ENCODE measurements at places on chromosomes 1 and 21.

GRCh38 chr1:162070094-162070748 is 730 bp downstream of the NOS1AP start:
- peak; percentile 1 for DNase-seq

GRCh38 chr1:88237058-88237457 is 447.0 kb upstream of the PKN2 start:
- DNase-seq, result no peak

- no peak for DNase-seq
Measured at GRCh38 chr1:33039840-33040239, 3.2 kb upstream of the AK2 start.

DNA sequence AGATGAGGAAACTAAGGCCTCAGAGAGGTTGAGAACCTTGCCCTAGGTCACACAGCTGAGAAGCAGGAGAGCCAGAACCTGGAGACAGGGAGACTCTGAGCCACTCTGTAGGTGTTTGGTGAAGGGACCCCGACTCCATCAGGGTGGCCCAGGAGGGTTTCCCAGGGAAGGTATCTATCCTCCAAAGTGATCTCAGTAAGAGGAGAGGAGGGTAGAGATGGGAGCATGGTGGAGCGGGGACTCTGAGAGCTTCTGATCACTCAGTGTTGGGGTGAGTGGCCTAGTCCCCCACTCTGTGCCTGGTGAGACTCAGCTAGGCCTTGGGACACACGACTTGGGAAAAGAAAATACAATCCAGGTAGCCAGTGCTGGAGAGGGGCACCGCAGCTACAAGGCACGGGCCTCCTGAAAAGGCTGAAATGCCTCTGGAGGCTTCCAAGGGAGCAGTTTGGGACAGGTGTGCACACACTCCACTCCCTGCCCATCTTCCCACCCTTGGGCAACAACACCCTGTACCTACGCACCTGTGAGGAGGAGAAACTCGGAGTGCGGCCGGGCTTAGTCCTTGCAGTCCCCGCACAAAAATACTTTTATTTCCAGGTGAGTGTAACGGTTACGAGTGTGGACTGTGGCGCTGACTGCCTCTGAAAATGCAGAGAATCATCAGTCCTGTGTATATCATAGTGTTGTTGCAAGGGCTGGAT is 80.8 kb downstream of the CAMK2N1 start:
- no peak for DNase-seq

DNA sequence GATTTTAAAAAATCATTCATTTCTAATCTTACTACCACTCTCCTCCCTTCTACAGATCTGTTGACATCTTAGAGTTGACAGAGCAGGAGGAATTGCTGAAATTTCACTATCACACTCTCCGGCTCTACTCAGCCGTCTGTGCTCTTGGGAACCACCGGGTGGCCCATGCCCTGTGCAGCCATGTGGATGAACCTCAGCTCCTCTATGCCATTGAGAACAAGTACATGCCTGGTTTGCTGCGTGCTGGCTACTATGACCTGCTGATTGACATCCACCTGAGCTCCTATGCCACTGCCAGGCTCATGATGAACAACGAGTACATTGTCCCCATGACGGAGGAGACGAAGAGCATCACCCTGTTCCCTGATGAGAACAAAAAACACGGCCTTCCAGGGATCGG is 276.7 kb downstream of the ZP4 start:
- DNase-seq, result no peak

DNA sequence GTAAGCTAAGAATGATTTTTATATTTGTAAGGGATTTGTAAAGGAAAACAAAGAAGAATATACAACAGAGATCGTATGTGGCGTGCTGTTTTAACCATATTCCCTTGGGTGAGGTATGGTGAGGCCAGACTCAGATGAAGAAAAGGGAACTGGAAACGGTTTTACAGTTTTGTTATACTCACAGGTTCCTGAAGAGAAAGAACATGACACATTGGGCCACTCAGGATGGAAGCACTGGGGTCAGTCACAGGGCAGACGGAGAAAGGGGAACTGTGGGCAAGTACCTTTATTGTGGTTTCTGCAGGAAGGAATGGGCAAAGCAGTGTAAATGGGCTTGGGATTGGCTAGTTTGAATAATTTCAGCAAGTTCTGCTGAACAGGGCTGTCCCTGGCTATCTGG is 177.4 kb downstream of the LBR start:
- no peak for DNase-seq

DNA sequence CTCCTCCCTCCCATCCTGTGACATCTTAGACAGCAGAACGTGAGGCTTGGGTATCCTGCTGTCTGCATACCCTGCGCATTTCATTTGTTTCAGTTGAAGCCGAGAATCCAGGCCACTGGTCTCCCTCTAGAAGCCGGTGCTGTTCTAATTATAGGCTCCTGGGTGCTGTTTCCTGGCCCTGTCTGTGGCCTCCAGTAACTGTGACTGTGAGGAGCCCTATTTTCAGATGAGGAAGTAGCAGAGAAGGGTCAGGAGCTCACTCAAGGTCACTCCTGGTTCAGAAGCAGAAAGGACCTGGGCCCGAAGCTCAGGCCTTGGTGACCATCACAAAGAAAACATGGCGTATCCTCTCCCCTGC is 24.0 kb downstream of the COQ8A start:
- DNase-seq, result no peak

GRCh38 chr21:41894922-41895557 is 15.9 kb upstream of the PRDM15 start:
- DNase-seq, result no peak

DNA sequence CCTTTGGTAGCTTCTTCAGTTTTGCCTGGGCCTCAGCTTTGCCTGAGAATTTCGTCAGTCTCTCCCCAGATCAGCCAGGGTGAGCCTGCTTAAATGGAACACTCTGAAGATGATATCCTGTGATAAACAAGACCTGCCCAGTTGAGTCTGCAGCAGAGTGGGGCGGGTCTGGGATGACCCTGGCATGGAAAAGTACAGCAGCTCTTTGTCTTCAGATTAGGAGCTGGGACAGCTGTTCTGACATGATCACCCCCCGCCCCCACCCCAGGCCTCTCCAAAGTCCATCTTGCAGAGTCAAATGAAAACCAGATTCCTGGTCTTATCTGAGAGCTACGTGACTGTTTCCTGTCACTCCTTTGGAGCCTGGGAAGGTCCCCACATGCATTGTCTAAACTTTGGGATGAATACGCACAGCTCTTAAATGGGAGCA is 2.2 kb upstream of the TMEM51 start:
- DNase-seq, result no peak

- peak; percentile 70 for DNase-seq
Measured at GRCh38 chr1:229253151-229253974, 17.5 kb upstream of the RAB4A start.

DNA sequence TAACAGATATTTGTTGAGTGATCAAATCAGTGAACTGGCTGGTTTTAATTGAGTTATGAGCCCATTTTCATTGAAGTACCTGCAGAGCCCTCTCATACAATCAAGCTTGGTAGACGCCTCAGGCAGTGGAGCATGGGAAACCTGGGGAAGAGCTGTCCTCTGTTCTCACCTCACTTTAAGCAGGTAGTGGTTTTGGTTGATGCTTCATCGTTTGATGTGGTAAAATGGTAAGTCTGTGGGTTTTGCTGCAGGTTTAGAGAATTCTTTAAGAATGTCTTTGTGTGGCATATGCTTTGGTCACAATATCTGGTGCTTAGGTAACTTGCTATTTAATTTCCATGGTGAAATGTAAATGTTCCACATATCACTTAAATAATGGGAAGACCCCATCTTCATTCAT is 10.0 kb downstream of the LAMC1 start:
- DNase-seq, result peak; percentile 28

DNA sequence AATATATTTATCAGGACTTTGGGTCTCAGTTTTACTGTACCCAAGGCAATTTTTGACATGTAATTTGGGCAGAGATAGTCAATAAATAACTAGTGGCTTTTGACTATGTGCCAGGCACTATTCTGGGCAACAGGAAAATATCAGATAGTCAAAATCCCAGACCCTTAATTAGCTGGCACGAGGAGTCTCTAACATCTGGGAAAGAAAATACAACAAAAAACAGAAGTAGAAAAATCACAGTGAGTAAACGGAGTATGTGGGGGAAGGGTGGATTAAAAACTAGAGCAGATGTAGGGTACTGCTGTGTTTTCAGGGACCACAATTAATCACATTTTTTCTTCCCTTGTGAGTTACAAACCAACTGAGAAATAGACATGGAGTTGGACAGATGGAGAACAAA is 217.8 kb downstream of the NCAM2 start:
- no peak for DNase-seq

DNA sequence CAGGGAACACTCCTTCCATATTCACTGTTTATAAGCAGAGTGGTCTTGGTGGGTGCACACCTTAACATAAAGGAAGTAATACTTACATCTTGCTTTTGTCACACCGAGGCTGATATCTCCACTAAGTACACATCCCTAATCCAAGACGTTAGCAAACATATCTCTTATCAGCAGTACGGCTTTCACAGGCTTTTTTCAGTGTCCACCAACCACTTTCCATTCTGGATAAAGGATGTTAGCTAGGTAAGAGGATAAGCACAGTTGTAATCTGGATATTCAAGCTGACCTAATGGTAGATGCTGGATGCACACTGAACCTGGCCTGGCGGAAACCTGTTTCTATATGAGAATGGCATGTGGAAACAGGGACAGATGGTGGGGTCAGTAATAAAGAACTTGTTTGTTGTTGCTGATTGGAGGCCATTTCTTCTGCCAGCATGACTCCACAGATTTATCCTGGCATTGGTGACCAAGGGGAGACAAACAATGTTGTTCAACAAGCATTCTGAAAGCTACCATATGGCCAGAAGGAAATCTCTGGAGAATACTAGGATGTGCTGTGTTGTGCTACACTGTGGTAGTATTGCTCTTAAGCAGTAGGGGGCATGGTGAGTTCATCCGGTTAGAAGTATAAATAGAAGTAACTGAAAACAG is 416.4 kb downstream of the PTBP2 start:
- no peak for DNase-seq

DNA sequence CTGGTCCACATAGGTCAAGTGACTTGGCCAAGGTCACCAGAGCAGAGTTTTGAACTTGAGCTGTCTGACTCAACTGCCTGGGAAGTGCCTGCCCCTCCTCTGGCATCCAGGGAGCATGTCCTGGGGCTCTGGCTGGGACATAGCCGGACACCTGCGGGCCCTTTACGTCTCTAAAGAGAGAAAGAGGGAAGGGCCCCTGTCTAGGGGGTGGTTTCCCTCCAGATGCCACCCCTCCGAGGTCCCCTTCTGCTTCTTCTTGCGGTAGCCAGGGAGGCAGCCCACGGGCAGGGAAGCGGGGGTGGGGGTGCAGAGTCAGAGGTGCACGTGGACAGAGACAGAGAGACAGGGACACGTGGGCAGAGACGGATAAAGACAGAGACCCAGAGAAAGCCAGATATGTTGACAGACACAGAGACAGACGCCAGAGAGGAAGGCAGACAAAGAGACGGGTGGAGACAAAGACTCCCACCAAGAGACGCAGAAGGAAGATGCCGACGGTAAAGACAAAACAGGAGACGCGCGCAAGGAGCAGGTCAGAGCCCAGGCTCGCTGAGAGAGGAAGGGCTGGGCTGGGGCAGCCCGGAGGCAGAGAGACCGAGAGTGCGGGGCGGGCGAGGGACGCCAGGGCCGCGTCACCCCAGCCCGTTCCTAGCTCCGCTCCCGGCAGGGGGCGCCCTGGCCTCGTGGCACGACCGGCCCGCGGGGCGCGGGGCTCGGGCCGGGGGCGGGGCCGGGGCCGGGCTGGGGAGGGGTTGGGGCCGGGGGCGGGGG is 458 bp upstream of the ALPL start:
- peak; percentile 26 for DNase-seq

- DNase-seq, result no peak
Measured at GRCh38 chr1:231232870-231233734, 7.9 kb upstream of the GNPAT start.

GRCh38 chr1:81142099-81142826 is 658.5 kb upstream of the ADGRL2 start:
- DNase-seq, result no peak

DNA sequence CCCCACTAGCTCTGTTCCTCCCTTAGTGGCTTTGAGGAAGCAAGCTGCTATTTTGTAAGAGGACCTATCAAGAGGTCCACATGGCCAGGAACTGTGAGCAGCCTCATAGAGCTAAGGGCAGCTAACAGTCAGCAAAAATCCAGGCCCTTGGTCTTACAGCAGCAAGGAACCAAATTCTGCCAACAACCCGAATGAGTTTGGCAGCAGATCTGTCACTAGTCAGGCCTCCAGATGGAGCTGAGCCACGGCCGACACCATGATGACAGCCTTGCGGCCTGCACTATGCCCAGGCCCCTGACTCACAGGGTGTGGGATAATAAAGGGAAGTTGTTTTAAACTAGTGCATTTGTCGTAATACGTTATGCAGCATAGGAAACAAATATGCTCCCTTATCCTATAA is 28.0 kb upstream of the H3-3A start:
- no peak for DNase-seq

DNA sequence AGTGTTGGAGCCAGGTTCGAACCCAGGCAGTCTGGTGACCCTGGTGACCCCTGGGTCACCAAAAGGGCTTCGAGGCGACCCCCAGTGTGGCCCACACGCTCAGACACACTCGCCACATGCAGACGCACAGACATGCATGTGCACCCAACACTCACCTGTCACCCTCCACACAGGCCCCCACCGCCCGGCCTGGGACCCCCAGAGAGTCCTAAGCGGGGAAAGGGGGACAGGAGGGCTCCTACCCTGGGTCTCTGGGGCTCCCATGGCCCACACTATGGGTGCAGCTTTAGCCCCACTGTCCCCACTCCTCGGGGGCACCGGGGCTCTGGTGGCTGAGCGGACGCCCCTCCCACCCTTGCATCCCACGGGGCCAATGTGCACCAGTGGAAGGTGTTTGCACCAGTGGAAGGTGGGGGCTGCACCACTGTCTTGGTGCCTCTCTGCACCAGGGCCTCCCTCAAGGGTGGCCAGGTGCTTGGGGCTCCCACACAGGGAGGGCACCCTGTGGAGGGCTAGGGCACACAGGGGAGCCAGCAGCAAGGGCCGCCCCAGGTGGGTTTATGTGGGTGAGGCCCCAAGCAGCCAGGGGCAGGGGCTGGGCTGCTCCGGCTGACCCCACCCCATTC is 9.9 kb downstream of the CHD5 start:
- DNase-seq, result no peak

DNA sequence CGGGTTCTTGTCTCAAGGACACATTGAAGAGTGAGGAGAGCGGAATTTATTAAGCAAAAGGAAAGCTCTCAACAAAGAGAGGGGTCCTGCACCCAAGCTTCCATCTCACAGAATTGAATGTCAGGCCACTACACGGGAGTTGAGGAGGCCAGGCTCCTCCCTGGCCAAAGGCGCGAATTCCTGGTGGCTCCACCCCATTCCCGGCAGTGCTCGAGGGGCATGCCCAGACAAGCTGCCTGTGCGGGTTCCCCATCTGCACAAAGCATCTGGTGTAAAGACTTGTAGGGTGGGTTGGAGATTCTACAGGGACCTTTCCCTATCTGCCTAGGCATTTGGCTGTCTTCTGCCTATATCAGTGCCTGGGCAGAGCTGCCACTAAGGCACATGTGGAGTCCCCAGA is 648.5 kb upstream of the PKN2 start:
- DNase-seq, result no peak

- no peak for DNase-seq
Measured at GRCh38 chr1:171218661-171219060, 29.6 kb upstream of the FMO1 start.

GRCh38 chr1:83632906-83633305 is 366.0 kb downstream of the TTLL7 start:
- no peak for DNase-seq
